ENCODE measurements at places on chromosomes 12 and 14.

DNA sequence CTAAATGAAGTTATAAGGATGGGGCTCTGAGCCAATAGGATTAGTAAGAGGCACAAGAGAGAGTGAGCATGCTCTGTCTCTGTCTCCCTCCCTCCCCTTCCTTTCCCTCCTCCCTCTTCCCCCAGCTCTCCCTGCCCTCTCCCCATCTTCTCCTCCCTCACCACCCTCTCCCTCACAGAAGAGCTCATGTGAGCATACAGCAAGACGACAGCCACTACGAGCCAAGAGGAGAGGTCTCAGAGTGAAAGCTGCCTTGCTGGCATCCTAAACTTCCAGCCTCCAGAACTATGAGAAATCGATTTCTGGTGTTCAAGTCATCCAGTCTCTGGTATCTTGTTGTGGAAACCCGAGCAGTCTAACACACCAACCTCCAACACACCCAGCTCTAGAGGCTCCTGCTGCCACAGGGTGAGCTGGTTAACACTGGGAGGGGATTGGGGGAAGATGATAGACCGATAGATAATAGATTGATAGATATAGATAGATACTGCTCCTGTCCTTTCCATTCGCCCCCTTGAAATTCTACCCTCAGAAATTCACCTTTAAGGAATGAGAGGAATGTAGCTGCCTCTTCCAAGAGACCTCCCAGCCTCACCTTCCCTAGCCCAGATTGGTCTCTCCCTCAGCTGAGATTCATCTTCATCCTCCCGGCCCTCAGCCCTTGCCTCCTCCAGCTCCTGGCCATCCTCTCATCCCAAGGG, 25.8 kb upstream of the ACTN1 start:
- peak; percentile 12 for DNase-seq

GRCh38 chr14:59330455-59330854, 134.7 kb downstream of the GPR135 start:
- DNase-seq = no peak

DNA sequence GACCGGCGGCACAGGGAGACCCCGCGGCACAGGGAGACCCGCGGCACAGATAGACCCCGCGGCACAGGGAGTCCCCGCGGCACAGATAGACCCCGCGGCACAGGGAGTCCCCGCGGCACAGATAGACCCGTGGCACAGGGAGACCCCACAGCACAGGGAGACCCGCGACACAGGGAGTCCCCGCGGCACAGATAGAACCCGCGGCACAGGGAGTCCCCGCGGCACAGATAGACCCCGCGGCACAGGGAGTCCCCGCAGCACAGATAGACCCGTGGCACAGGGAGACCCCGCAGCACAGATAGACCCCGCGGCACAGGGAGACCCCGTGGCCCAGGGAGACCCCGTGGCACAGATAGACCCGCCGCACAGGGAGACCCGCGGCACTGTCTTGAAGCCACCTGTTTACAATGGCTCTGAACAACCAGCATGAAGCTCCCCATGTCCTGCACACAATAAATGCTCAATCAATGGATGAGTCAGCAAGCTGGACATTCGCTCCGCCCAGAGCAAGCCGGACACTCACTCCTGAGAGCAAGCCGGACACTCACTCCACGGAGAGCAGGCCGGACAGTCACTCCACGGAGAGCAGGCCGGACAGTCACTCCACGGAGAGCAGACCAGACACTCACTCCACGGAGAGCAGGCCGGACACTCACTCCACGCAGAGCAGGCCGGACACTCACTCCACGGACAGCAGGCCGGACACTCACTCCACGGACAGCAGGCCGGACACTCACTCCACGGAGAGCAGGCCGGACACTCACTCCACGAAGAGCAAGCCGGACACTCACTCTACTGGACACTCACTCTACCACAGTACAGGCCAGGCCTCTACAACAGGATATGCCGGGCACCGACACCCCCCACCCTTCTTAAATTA, 121.9 kb downstream of the RFLNA start:
- DNase-seq = no peak

DNA sequence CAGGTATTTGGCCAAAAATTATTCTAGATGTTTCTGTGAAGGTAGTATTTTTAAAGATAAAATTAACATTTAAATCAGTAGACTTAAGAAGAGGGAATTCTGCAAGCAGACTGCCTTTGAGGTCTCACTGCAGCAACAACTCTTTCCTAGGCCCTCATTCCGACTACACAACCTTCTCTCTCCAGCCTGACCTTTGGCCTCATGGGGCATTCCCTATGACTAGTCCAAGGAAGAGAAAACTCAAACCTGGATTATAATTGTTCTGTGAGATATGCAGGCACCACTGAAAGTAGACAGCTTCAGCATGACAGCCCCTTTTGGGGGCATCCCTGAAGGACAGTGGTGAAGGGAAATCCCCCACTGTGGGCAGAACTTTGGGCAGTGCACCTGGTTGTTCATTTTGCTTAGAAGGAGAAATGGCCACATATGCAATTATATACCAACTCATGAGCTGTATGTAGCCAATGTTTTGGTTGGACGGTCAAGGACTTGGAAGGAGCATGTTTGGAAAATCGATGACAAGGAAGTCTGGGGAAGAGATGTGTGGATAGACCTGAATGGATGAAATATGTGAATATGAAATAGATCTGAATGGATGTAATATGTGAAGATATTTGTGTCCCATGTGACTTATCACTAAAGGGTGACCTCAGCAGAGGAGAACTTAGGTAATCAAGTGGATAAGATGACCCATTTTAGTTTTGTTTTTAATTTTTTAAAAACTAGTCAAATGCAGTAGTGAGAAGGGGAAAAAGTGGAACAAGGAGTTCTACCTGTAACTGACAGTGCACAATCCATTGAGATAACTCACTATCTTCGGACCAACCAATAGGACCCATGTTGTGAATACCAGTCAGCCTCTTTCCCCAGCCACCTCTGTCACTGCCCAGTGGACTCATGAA, 233.3 kb upstream of the FOXN3 start:
- peak; percentile 56 for DNase-seq

- DNase-seq = no peak
Measured at GRCh38 chr12:83067981-83068380, 381.3 kb downstream of the TMTC2 start.
